ENCODE measurements at places on chromosomes 2 and 18.

DNA sequence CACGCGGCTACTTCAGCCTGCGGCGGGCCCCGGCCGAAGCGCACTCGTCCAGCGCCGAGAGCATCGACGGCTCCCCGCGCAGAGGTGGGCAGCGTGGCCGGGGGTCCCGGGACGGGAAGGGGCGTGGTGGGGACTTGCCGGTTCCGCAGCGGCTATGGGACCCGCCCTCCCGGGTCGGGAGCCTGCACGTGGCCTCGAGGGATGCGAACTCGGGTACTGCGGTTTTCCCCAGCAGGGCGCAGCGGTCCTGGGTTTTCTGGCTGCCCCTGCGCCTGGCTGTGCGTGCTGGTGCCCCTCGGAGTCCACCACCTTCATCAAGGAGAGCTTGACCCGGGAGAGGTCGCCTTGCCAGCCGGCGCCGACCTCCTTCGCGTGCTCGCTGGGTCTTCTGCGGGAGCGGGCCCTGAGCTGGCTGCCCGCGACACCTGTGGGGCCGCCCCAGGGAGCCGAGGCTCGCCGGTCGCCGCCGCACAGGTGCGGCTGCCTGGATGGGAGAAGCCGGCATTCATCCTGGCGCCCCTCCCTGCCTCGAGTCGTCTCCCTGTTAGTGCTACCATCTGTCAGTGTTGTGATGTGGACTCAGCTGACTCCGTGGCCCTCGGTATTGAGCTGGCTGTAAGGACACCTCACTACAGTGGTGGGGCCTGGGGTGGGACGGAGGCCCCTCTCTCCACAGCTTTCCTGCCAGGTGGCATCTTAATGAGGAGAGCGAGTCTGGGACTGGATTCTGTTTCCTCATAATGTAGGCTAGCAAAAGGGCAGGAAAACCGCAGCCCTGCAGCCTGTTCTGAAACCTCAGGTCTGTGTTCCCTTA, 177.3 kb downstream of the AGAP1 start:
- DNase-seq: peak; percentile 35

DNA sequence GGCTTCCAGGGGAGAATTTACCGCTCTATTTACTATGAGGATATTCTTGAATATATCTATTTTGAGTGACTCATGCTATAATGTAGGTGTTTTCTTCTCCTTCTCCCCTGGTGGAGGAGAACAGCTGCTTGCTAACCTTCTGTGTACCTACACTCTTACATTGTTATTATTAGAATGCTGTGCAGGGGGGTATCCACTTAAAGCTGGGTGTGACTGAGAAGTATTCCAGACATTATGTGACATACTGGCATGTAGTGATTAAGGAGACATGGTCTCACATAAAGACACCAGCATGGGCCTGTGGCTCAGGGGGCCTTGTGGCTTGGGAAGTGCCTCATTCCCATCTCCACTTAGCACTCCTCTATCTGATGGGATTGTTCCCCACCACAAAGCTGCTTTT, 287.9 kb downstream of the PTPRM start:
- DNase-seq: no peak

GRCh38 chr2:99652862-99653261, 163.0 kb upstream of the REV1 start:
- no peak for DNase-seq

DNA sequence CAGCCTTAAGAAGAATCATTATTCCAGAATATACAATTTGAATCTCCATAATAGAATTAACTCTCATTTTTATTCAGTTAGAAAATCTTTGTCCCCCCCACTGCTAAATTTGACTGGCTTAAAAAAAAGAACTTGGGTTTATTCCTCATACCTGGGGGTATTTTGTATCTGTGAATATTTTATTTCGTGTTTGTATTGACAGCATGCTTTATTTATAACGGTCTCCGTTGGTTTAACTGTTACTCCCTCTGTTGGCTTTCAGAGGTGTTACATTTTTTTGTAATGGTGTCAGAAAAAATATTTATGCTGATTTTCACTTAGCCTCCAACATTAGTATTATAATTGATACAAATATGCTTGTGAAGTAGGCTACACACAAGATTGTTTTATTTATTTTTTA, 109.1 kb downstream of the HAUS1 start:
- peak; percentile 39 for DNase-seq

- no peak for DNase-seq
Measured at GRCh38 chr2:112691881-112692281, 28.9 kb upstream of the NT5DC4 start.

- no peak for DNase-seq
Measured at GRCh38 chr2:14552818-14553217, 79.7 kb upstream of the LRATD1 start.

- no peak for DNase-seq
Measured at GRCh38 chr2:17107151-17107550, 411.1 kb downstream of the RAD51AP2 start.

GRCh38 chr2:1492711-1493430, 79.6 kb downstream of the TPO start:
- DNase-seq: no peak

DNA sequence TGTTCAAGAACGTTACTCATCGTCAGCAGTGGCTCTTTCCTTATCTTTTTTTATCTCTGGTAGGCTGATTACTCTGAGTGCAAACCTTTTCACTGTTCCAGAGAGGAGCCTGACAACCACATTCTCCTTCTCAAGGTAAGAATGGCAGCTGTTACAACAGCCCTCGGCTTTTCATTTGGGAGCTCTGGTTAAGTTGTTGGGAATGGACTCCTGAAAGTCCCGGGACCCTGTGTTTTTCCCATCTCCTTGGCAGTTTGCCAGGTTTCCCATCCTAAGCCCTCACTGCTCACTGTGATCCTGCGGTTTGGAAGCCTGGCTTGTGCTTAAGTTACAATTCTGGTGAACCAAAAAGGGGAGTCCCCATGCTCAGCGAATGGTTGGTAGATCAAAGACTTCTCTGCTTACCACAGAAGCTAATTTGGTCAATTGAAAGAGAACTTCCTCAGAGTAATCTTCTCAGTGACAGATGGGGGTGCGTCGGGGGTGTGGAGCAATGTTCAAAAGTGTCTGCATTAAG, 122.3 kb downstream of the LYPD6B start:
- DNase-seq: peak; percentile 14

DNA sequence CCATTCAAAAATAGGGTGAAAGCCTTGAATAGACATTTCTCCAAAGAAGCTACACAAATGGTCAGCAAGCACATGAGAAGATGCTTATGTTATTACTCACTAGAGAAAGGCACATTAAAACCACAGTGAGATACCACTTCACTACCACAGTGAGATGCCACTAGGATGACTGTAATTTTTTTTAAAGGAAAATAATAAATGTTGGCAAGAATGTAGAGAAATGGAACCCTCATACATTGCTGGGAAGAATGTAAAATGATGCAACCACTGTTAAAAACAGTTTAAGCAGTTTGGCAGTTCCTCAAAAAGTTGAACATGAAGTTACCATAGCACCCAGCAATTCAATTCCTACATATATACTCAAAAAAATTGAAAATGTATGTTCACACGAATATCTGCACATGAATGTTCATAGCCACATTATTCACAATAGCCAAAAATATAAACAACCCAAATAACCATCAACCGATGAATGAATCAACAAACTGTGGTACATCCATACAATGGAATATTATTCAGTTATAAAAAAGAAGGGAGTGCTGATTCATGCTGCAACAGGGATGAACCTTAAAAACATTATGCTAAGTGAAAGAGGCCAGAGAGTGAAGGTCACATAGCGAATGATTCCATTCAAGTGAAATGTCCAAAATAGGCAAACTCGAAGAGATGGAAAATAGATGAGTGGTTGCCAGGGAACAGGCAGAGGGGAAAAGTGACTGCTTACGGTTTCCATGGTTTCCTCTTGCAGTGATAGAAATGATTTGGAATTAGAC, 156.2 kb upstream of the NDUFV2 start:
- no peak for DNase-seq

- no peak for DNase-seq
Measured at GRCh38 chr2:180324182-180324581, 317.1 kb upstream of the CWC22 start.

DNA sequence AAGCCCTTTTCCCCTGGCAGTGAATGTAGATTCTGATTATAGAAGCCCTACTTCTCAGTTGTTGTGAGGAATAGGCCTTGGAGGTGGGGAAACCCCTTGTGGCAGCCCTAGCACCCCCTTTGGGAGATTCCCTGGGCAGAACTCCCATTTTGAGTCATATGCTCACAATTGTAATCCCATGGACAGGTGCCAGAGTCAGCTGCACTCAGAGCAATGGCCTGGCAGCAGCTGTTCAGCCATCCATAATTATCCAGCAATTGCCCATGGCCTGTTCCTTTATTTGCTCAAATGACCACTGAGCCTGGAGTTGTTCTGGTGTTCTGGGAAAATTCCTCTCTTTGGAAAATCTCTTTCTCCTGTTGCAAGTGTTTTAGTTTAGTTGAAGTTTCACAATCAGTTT, 71.7 kb downstream of the PTRHD1 start:
- DNase-seq: no peak

DNA sequence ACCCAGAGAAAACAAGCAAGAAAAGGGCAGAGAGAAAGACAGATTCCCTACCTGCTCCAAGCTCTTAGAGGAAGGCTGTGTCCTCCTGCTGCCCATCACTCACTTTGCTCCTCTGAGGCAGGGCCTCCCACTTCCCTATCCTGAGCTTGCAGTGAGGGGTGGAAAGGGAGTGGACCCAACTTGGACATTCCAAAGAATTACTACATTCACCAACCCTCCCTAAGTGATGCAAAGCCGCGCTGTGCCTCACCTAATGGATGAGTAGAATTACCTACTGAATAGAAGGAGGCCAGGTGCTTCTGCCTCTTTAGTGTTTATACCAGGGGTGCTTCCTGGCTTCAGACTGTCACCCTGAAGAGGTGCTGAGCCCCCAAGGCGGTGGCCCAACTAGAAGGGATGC, 5.6 kb upstream of the OSR1 start:
- no peak for DNase-seq

GRCh38 chr2:8408560-8409460, 273.0 kb upstream of the ID2 start:
- DNase-seq: no peak

GRCh38 chr2:64260817-64261216, 116.6 kb upstream of the PELI1 start:
- peak; percentile 79 for DNase-seq

GRCh38 chr2:15939854-15940660, at the start of gene MYCN:
Gene MYCN, plus strand, starts transcription at chr2:15940550. Its CDS starts 1,515 bp downstream, at chr2:15942065.
- DNase-seq: peak; percentile 92

DNA sequence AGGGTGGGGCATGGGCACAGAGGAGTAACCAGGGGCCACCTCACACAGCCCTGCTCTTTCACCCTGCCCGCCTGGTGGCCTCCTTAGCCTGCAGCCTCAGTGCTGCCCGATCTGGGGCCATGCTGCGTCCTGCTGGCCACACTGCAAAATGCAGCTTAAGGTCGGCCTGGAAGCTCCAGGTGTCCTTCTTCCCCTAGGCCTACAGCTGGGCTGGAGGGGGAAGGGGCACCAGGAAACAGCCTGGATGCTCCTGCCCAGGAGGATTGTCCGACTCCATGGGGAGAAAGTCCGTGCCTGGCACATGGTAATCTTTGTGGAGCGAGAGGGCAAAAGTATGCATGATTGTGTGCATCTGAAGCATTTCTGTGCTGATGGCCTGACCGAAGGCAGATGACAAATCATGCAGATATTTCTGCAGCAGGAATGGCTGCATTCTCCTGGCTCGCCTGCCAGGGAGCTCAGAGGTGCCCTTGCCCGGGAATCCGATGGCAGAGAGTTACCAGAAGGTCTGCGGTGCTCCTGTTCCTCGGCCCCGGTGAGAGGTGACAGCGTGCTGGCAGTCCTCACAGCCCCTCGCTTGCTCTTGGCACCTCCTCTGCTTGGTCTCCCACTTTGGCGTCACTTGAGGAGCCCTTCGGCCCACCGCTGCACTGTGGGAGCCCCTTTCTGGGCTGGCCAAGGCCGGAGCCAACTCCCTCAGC, 12.8 kb upstream of the ALPP start:
- no peak for DNase-seq

- DNase-seq: no peak
Measured at GRCh38 chr2:59171019-59171418, 929.9 kb upstream of the FANCL start.

DNA sequence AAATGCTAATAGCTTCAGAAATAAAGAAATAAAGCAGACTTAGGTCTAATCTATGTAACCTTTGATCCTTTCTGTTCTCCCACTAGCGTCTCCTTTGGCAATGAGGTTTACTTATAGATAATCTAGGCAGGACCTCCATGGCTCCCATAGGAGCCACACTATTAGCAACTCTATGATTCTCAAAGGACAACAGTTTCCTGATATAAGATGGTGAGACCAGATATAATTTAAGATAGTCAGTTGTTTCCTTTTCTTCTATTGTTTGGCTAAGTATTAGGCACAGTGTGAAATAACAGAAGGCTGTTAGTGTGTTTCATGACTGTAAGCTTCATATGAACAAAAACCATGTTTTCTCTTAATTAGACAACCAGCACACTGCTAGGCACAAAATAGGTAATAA, 58.7 kb upstream of the SCN9A start:
- no peak for DNase-seq

DNA sequence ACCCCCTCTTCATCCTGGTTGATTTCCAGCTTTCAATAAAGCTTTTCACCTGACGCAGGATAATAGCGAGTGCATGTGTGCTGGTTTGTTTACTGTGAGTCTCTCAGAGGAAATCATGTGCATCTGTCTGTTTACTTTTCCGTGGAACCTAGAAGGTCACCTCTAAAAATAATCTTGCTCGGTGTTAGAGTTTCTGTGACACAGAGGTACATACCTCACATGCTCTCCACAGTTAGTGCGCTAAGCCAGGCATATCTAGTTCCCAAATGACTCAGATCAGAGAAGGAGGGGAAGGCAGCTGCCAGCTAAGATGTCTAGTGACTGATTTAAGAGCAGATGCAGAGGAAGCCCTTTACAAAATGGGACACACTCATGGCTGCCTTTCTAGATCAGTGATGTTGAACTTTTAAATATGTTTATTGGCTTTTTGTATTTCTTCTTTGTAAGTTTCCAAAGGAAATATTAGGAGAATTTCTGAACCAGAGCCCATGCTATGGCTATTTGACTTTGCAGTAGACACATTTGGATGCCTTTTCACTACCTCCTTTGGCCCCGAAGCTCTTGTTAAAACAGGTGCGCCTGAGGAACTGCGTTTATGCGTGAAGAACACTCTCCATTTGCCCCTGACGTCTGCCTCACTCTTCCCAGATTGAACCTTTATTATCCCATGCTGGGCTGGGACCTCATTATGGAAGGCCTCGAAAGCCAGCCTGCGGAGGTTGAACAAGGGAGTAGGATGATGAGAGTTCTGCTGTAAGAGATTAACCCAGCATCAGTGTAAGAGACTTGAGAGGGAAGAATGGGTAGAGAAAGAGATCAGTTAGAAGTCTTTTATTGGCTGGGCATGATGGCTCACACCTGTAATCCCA, 145.6 kb downstream of the FAM161A start:
- no peak for DNase-seq
